Activated T-helper 9 cell treated with anti-CD3 and anti-CD28 coated beads, Interleukin-2, amount 50 U/mL, for 16 hours (primary cell): ENCODE measurements at places on chromosomes 13 and 19.

GRCh38 chr13:24328145-24328544 is 18.8 kb downstream of the C1QTNF9 start:
- no peak for DNase-seq

DNA sequence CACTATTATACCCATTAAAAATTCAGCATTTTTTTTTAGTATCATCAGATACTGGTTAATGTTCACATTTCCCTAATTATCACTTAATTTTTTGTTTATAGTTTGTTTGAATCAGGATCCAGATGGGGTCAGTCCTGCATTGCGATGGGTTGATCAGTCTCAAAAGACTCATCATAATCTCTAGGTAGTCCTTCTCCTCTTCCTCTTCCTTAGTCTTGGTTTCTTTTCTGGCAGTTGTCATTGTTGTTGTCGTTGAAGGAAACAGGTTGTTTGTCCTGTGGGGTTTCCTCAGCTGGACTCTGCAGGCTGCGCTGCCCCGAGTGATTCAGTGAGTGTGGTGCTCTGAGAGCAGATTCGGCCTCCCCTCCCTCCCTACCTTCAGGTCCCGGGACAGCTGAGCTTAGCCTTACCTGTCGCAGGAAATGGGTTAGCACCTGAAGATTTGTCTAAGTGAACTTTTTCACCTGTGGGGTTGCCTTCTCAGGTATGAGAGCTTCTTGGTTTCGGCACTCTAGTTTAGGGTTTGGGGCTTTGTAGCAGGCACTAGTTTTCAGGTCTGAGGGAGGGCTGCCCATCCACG is 34.1 kb downstream of the NFIX start:
- no peak for DNase-seq

- DNase-seq: no peak
Measured at GRCh38 chr19:16585808-16586476, 13.7 kb upstream of the SLC35E1 start.

- DNase-seq: no peak
Measured at GRCh38 chr13:113021391-113021790, 52.4 kb downstream of the MCF2L start.

GRCh38 chr19:49596954-49597702 is 6.1 kb downstream of the PRR12 start:
- no peak for DNase-seq

- no peak for DNase-seq
Measured at GRCh38 chr13:25085125-25085742, 10.7 kb upstream of the PABPC3 start.

DNA sequence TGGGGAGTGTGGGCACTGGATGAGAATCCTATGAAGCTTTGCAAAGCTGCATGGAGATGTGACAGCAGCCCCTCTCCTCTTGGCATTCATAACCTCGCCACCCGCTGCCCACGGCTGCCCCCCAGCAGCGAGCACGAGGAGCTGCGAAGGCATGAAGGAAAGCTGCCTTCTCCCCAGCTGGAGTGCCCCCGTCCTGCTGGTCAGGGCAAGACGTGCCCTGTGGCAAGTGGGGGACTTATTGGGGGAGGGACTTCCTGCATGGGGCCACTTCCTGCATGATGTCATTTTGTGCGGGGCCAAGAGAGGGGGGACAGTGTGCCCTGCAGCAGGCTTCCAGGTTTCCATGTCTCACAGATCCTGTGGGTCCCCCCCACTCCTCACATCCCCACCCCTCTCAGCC is 85.9 kb downstream of the TSHZ3 start:
- no peak for DNase-seq

DNA sequence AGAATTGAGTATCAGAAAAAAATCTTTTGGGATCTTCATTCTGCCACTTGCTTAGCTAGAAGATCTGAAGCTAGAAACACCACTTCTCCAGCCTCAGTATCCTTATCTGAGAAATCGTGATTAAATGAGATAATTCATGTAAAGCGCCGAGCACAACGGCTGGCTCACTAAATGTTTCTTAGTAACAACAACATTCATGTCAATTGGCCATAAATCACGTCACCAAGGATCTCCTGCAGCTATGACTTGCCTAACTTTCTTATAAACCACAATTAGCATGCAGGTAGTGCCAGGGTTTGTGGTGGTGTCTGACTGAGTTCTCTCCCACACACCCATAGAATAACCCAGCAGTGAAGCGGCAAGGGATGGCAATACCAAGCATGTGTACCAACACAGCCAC is 501.3 kb downstream of the EFNB2 start:
- no peak for DNase-seq

GRCh38 chr13:55029280-55029679 is 2000.7 kb downstream of the OLFM4 start:
- DNase-seq: no peak

DNA sequence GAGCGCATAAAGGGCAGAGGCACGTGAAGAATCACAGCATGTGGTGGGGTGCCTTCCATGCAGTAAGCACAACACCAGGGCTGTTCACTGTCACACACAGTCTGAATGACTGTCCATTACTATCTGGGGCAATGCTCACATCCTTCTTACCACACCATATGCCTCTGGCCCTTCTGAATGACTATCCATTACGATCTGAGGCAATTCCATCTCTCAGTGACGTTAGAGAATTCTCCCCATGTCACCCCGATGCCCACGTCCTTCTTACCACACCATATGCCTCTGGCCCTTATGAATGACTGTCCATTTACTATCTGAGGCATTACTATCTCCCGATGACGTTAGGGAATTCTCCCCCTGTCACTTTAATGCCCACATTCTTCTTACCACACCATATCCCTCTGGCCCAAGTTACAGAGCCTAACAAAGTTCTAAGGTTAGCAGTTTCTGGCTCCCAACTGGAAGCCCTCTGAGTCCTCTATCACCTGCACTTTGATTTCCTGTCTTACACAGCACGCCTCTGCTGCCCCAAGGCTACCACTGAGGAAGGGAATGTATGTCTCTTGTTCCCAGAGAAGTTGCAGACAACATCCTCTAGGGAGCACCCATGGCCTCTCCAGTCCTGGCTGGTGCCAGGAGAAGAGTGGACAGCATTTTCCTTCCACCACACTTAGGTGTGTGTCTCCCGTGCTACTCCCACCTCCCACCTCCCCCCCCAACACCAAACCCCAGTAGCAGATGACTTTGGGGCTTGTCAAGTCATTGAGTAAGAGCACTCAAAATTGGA is 154.8 kb downstream of the COG6 start:
- no peak for DNase-seq

DNA sequence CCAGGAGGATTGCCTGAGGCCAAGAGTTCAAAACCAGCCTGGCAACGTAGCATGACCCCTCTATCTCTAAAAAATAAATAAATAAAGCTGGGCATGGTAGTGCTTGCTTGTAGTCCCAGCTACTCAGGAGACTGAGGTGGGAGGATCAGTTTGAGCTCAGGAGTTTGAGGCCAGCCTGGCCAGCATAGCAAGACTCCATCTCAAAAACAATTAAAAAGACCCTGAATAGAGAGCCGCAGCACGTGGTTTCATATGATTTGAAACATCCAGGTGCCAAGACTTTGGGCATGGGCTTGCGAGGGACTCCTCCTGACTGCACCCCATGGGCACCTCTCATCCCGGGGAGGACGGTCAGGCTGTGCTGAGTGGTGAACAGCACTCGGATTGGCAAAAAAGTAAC is 63.9 kb downstream of the ZIC5 start:
- DNase-seq: no peak

DNA sequence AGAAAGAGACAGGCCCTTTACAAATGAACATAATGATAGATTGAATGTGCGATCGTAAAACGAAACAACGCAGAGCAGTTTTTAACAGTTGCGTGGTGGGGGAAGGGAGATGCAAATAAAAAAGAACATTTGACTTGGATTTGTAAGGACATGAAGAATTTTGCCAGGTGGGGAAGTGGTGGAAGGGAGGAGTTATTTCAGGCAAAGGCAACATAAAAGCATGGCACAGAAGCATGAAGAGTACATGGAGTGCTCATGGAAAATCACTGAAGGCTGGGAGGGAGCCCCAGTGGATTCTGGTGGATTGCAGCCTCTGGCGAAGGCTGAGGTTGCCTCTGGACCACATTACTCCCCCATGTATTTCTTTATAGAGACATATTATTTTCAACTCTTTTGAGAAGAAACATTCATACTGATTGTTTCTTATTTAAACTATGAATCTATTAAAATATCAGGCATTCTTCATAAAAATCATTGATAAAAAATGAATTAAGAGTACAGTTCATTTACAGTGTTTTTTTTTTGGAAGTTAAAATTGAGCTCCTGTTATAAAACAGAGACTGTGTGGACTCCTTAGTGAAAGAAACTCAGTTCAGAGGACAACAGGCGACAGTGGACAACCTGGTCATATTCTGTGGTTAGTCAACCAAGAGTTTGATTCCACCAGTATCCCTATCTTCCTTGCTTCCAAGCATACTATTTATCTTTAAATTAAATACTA is 57.5 kb downstream of the STARD13 start:
- DNase-seq: no peak

GRCh38 chr13:101817898-101818297 is 365.4 kb downstream of the ITGBL1 start:
- no peak for DNase-seq

- DNase-seq: no peak
Measured at GRCh38 chr13:75102001-75102716, 379.8 kb downstream of the TBC1D4 start.

- no peak for DNase-seq
Measured at GRCh38 chr19:51131780-51132680, 7.3 kb downstream of the SIGLEC9 start.

- no peak for DNase-seq
Measured at GRCh38 chr13:110334841-110335490, 27.9 kb downstream of the COL4A2 start.

GRCh38 chr19:18869023-18869618 is 26.8 kb downstream of the CERS1 start:
- no peak for DNase-seq

DNA sequence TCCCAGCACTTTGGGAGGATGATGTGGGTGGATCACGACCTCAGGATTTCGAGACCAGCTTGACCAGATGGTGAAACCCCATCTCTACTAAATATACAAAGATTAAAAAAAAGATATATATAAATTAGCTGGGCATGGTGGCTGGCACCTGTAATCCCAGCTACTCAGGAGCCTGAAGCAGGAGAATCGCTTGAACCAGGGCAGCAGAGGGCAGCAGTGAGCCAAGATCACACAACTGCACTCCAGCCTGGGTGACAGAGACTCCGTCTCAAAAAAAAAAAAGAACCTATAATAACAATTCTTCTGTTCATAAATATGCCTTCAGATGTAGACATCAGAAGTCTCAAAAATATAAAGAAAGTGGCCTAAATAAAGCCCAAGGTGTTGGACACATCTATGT is 7.6 kb downstream of the ZNF737 start:
- no peak for DNase-seq

DNA sequence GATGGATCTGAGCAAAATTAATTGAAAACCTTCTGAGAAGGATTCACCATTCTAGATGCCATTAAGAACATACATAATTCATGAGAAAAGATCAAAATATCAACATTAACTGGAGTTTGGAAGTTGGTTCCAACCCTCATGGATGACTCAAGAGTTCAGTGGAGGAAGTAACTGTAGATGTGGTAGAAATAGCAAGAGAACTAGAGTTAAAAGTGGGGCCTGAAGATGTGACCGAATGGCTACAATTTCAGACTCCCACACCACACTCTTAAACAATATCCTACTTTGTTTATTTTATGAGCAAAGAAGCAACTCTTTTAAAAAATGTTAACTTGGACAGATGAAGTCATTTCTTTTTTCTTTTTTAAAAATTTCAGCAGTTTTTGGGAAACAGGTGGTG is 354.3 kb downstream of the KLF12 start:
- DNase-seq: no peak

GRCh38 chr19:4371247-4372164 is 28.1 kb downstream of the MPND start:
- no peak for DNase-seq

GRCh38 chr13:25266706-25267105 is 20.6 kb downstream of the MTMR6 start:
- no peak for DNase-seq

- no peak for DNase-seq
Measured at GRCh38 chr19:19499272-19499995, 15.9 kb downstream of the TSSK6 start.

- no peak for DNase-seq
Measured at GRCh38 chr13:34842466-34842865, 99.6 kb upstream of the NBEA start.

- DNase-seq: no peak
Measured at GRCh38 chr13:39656325-39656677, 839 bp downstream of the COG6 start.

- no peak for DNase-seq
Measured at GRCh38 chr19:55311397-55311796, 13.7 kb downstream of the TMEM150B start.

DNA sequence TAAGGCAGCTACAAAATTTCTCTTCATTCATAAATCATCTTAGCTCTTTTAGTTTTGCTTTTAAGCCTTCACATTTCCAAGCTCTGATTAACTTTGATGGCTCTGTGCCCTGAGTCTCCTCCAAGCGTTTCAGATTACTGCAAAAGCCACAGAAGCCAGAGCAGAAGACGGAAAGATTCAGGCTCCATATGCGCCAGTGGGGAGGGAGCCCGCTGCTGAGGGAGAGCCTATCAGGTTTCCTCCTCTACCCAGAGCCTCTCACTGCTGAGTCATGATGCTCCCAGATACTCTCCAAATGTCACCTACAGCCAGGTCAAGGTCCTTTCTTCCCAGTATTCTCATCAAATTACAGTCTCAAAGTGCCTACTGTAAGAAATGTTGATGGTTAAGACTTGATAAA is 193.6 kb downstream of the RAP2A start:
- DNase-seq: no peak

- no peak for DNase-seq
Measured at GRCh38 chr19:23328211-23328610, 67.1 kb downstream of the ZNF91 start.

DNA sequence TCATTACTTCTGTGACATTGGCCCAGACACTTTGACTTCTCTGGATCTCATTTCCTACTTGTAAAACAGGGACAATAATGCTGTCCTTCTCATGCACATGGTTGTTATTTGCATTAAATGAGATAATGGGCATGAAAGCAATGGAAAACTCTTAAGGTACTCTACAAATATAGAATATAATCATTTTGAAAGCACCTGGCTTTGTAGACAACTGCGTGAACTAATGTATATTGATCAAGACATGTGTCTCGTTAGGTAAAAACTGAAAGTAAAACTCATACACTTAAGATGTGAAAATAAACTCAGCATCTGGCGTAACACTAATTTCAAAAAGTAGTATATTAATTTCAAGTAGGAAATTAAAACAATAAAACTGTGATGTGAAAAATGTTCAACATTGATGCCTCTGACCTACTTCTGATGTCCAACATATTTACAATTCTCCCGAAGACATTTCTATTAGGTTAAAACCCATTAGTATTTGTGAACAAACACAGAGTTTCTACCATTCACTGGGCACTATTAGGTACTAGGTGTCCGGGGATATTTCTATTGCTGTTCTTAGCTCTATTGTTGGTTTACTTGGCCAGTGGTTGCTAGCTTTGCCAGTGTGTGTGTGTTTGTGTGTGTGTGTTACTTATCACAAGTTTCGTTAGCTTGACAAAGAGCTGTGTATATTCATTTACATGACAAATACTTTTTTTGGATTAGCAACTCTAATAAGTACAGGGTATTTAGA is 220.5 kb downstream of the KCNRG start:
- DNase-seq: no peak
